ENCODE measurements at places on chromosomes 1 and 21.

GRCh38 chr1:4636644-4637380 lies 17.6 kb upstream of the AJAP1 start:
- no peak for DNase-seq

DNA sequence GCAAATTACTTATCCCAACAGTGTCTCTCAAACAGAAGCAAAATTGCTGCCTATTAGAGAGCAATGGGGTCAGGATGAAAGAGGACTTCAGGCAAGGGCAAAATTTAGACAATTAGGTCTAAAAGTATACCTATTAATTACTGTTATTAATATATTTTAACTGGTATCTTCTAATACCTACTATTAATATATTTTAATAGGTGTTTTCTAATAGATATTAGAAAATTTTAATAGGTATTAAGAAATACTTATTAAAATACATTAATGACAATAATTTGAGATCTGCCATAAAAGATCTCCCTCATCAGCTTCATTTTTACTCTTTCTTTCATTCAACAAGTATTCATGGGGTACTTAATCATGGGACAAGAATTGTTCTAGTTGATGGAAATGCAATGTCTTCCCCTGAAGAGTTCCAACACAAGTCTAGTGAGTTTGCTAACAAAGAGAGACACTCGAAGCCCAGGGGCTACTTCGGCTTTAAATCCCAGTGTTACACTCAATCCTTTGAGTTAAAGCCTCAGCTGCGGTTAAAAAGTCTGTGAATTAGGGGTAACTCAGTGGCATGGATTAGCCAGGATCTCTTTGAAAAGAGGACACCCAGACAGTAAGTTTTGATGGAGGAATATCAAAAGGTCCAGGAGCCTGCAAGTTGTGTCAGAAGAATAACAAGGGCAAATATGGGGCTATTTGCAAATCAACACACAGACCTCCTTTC lies 44.1 kb downstream of the STYXL2 start:
- no peak for DNase-seq

- peak; percentile 30 for DNase-seq
Measured at GRCh38 chr21:29849735-29850176, 90.0 kb downstream of the GRIK1 start.

- DNase-seq = no peak
Measured at GRCh38 chr21:36845790-36846189, 120.7 kb downstream of the HLCS start.

DNA sequence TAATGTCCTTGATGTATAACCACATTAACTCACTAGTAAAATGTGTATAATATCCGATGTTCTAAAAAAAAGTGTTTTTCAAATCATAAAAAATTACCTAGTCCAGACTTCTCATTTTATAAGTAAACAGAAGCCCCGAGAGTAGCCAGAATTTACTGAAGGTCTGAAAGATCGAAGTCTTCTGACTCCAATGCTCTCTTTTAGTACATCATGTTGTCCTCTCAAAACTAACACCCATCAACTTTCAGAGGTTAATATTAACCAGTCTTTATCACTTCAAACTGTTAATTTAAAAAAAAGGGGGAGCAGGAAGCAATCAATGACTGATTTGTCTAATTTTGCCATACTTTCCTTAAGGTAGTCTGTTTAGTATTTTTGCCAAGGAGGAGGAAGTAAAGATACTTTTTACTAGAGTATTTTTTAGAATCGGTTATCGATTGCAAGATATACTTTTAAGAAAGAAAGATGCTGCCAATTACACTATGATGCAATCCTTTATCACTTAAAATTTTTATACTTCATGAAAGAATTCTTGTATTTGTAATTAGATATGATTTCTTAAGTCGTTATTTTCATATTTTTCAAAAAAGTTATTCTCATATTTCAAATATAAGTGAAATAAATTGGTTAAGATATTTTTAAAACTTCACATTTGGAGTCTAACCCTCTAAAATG lies 25.5 kb downstream of the CCDC18 start:
- no peak for DNase-seq

DNA sequence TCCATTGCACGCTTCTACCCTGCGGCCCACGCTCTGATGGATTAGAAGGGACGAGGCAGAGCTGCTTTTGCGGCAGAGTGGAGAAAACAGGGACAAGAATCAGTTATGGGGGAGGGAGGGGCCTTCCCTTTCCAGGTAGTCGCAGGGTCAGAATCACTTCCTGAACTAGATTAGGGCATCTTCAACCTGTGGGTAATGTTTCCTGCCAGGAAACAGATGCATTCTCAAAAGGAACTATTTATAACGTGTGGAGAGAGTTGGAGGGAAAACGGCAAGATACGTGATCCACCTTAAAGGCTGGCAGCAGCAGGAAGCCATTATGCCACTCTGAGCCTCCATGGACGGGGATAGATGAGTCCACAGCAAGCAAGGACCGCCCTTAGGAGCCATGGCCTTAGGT lies 59.9 kb upstream of the CNTN2 start:
- DNase-seq = no peak

- no peak for DNase-seq
Measured at GRCh38 chr1:107727866-107728265, 237.1 kb downstream of the VAV3 start.

DNA sequence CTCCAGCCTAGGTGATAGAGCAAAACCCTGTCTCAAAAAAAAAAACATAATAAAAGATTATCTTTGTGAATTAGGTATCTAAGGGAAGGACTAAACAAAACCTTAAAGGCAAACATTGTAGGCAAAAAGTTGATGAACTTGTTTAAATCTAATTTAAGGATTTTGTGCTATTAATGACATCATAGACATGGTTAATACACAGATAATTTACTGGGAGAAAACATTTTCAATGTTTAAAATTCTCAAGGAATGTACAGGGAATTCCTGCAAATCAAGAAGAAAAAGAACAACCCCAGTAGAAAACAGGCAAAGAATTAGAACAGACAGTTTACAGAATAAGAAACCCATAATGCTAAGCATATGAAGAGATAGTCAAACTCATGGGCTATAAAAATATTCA lies 47.6 kb downstream of the ST3GAL3 start:
- no peak for DNase-seq

DNA sequence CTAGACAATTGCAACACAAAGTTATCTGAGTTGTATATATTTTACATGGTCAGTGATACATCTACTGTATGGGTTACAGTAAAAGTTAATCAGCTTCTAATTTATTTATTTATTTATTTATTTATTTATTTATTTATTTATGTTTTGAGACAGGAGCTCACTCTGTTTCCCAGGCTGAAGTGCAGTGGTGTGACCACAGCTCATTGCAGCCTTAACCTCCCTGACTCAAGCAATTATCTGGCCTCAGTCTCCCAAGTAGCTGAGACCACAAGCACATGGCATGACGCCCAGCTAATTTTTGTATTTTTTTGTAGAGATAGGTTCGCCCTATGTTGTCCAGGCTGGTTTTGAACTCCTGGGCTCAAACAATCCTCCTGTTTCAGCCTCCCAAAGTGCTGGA lies 241.6 kb downstream of the PTPRC start:
- no peak for DNase-seq

- DNase-seq = no peak
Measured at GRCh38 chr21:46477765-46478164, 19.1 kb downstream of the DIP2A start.

DNA sequence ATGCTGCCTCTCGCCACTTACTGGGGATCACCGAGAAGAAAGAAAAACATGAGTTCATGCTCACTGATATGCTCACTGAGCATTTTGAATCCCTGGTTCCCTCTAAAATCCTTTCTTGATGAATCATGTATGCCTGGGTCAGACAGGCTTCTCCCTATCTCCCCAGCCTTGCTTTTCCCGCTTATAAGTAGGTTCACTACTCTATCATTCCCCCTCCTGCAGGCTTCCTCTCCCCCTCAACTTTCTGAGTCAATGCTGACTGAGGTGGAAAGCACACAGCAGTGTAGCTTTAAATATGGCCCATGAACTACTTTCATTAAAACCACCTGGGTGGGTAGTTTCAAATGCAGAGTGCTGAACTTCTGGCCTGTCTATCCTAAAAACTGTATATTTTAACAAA lies 41.7 kb downstream of the FMO4 start:
- DNase-seq = no peak

- peak; percentile 39 for DNase-seq
Measured at GRCh38 chr1:112923959-112924349, 32.0 kb downstream of the SLC16A1 start.

DNA sequence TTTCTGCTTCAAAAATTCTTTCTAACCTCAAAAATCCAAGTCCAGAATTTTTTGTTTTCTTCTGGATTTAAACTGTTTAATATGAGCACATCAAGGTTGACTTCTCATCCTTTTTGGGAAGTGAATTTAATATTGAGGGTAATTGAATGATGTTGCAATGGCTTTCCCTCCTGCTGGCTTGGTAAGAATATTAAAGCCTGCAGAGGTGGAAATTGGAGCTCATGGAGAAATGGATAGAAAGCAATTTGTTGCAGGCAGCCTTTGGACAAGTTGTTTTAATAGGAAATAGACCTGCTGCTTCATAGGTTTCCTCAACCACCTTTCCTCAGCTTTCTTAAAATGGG lies 124.7 kb downstream of the SYT2 start:
- DNase-seq = no peak

- DNase-seq = no peak
Measured at GRCh38 chr1:167473761-167474160, 44.6 kb downstream of the CD247 start.

DNA sequence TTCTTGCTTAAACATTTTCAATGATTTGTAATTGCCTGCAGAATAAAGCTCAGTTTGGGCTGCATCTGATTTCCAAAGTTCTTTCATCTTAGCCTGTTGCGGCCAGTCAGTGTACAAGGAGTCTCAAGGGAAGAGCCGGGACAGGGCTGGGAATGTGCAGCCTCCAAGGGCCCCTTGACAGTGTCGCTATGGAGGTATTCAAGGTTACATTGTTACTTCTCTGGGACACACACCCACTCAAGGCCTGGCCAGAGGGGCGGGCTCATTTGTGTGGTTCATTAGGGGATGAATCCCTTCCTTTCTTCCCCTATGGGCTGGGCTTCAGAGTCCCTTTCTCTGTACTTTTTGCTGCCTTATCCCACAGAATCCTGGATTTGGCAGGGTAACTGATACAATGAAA lies 107.6 kb upstream of the CSF3R start:
- DNase-seq = no peak

GRCh38 chr1:225228871-225229303 lies 199.0 kb downstream of the LBR start:
- DNase-seq = no peak

DNA sequence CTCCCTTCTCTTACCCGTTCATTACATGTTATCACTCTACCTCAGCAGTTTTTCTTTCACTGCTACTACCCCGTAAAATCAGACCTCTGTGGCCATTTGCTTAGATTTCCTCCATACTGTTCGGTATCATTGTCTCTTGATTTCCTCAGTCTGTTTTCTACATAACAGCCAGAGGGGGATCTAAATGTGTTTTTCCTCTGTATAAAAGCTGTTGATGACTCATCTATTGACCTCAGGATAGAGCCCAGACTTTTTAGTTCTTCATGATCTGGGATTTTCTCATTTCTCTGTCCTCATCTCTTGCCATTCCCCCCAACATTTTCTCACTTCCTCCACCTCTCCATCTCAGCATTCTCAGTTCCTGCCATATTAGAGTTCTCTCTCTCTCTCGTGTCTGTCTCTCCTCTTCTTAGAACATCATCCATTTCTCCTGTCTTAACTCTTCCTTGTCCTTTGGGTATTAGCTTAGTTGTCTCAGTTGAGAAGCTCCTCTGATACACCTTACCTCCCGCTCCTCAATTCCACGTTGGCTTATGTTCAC lies 10.5 kb downstream of the OTUD3 start:
- no peak for DNase-seq

GRCh38 chr21:38758501-38759214 lies 47.1 kb upstream of the ETS2 start:
- no peak for DNase-seq

DNA sequence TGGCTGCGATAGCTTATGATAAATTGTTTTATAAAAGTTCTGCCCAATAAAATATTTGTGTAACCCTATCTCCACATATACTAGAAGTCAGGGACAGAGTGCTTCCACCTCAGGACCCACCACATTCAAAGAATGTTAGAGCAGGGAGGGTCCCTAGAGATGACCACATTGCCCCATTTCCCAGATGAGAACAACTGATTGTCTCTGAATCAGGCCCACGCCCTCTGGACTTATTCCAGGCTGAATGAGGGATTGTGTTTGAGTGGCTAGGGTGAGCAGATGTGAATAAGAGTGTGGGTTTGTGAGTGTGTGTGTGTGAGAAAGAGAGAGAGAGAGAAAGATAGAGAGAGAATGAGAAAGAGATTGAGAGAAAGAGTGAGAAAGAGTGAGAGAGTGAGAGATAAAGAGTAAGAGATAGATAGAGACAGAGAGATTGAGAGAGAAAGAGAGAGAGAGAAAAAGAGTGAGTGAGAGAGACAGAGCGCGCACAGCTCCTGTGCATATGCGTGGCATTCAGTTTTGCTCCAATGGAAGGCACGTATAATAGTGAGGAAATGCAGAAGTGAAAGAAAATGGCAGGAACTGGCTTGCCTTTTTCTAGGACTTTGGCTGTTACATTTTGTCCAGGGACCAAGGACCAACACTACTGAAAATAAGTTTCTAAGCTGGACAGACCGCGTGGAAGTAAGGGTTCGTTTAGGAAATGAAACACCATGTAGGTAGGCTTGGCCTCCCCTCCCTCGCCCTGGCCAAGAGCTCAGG lies 94.1 kb downstream of the ABCA4 start:
- no peak for DNase-seq

DNA sequence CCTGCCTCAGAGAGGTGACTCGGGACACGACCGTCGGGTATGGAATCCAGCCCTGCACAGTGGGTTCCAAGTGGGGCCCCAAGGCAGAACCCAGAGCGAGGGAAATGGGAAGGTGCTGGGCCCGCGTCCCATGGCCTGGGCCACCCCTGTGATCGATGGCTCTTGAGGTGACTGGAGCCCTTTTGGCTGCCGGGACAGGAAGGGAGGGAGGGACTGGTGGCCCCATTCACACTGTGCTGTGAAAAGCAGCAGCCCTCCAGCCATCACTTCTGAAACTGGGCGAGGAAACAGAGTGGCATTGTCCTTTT lies 110.4 kb upstream of the IFFO2 start:
- DNase-seq = no peak

DNA sequence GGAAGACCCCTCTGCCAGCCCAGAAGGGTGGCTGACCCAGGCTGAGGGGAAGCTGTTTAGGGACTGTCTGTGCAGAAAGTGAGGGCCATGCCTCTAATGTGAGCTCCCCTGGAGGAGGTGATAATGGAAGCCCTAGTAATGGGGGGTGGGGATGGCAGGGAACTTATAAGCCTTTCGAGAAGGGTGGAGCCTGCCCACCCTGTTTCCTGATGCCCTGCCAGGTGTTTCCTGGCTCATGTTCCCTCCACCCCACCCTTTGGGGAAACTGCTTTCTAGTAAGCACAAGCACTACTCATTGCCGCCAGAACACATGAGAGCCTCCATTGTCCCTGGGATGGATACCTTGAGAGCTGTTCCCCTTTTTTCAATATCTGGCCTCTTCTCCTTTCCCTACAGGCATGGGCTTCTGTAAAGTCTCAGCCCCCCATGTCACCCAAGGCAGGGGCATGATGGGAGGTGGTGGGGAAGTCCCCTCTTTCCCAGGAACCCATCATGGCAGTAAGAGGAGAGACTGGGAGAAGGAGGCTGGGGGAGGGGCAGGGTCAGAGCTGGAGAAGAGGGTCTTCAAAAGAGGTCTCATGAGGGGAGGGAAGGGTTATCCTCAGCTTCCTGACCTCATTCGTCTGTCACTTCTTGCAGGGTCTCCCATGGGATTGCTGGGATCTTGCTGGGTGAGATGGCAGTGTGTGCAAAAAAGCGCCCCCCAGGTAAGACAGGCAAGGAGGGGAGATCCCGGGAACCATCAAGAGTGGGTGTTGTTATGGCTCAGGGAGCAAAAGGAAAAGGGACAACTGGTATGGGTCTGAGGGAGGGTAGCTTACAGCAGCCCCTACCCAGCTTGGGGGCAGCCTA lies 2.4 kb downstream of the ATP8B2 start:
- DNase-seq = no peak

- no peak for DNase-seq
Measured at GRCh38 chr1:232627645-232628334, 2.1 kb downstream of the SIPA1L2 start.
